ENCODE measurements at places on chromosomes 16 and 17.

- no peak for DNase-seq
Observed at GRCh38 chr17:82844796-82845162, 5.0 kb upstream of the ZNF750 start.

DNA sequence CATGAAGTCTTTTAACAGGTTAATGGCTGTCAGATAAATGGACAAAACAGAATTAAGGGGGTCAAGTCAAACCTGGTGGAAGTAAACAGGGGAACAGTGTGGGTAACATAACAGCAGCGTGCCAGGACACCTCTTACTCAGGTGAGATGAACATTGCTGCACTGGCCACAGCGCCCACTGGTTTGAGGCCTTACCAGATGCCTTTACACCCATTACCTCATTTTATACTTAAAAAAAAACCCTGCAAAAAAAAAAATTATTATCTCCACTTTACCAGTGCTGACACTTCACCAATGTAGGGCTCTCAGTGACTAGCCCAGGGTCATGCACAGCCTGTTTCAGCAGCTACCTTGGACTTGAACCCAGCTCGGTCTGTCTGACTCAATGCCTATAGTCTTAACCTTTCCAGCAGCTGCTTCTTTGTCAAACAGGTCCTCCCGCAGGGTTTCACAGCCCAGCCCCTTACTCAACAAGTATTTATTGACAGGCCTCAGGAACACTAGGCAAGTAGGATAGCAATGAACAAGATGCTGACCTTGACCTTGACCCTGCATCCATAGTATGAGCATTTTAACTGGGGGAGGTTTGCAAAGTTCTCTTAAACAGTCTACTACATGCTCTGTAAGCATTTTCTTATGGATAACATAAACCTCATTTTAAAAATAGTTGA is 30.2 kb downstream of the CMTM3 start:
- no peak for DNase-seq

- DNase-seq, result no peak
Observed at GRCh38 chr16:59887856-59888255, 1153.7 kb upstream of the GOT2 start.

DNA sequence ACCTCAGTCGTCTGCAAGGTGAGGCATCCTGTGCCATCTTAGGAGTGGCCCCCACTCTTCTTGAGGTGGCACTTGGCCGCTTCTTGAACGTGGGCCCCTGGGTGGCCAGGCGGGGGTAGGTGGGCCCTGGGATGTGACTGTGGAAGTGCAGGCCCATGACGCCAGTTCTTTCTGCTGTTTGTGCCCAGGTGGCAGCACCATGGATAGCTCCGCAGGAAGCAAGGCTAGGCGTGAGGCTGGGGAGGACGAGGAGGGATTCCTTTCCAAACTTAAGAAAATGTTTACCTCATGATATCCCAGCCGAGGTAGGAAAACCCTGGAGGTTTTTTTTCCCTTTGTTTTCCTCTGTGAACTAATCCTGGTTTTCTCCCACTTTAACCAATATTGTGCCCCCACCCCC is 19.8 kb downstream of the NMRAL1 start:
- DNase-seq, result peak; percentile 20

DNA sequence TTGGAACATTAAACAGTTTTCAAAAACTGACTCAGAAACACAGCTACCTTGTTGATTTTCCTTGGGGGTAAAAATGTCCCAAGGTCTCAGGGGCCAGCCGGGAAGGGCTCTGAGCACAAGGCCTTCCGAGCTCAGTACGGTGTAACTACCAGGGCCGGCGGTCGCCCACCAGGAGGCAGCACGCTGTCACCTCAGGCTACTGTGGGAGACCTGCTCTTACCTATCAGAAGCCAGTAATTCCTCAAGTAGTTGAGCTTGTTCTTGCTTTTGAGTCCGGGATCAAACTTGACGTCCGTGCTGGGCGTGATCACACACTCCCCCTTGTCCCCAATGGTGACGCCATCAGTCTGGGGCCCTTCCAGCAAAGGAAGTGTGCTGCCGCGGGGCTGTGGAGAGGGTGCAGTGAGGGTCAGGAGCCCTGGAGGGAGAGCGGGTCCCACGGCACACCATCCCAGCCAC is 43.4 kb upstream of the ICAM2 start:
- DNase-seq, result no peak

GRCh38 chr17:31594416-31594815 is 202.9 kb downstream of the RAB11FIP4 start:
- no peak for DNase-seq

DNA sequence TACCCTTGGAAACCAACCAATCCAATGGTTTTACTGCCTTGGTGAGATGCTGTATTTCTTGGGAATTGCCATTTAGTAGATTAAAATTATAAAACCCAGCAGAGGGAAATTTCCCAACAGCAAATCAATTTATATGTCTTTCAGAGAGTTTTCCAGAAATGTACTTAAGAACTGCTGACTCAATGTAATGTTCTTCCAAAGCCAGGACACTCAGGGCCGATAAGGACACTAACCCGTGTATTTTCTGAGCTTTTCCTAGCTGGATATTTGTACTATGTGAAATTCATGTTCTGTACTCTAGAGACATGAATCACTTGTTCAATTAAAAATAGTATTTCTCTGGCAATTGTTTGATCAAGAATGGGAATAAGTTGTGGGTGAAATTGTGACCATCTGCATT is 121.4 kb downstream of the KCNJ2 start:
- DNase-seq, result no peak

GRCh38 chr16:59540621-59541020 is 806.5 kb upstream of the GOT2 start:
- DNase-seq, result no peak

- DNase-seq, result no peak
Observed at GRCh38 chr16:69181-69580, 3.2 kb downstream of the RHBDF1 start.

- no peak for DNase-seq
Observed at GRCh38 chr16:91484-91883, 13.5 kb downstream of the MPG start.

DNA sequence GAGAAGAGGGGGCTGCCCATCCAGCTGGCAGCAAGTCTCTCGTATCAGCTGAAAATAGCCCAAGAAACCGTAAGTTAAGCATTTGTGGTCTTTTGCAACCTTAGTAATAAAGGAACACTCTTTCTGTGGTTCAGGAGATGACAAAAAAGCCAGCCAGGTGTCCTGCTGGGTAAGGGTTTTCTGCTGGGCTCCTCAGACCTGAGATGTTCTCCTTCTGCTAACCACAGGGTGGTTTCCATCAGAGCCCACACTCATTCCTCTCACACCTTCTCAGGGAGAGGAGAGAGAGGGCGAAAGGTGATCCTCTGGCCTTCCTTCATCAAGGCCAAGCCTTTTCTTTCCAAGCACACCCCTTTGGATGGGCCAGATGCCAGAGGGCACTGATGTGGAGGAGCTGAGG is 70.7 kb downstream of the TEX14 start:
- no peak for DNase-seq

GRCh38 chr16:20867585-20867984 is 32.6 kb downstream of the DCUN1D3 start:
- DNase-seq, result no peak

DNA sequence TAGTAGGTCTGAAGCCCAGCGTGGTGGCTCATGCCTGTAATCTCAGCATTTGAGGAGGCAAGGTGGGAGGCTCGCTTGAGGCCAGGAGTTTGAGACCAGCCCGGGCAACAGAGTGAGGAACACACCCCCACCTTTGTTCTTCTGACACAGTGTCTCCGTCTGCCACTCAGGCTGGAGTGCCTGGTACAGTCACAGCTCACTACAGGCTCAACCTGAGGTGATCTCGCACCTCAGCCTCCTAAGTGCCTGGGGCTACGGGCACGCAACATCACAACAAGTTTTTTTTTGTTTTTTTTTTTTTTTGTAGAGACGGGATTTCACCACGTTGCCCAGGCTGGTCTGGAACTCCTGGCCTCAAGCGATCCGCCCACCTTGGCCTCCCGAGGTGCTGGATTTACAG is 6.7 kb upstream of the TLCD3A start:
- DNase-seq, result no peak

DNA sequence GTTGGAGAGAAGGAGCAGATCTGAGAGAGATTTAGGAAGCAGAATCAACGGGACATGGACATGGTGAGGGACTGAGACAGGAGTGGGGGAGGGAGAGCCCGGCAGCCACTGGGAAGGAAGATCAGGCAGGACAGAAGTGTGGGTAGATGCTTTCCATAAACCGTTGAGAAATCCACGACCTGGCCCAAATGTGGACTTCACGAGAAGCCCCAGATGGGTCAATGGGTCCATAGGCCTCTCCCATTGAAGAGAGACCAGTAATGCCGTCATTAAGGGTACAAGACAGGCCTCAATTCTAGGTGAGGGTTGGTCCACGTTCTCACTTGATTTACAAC is 530 bp upstream of the CCL22 start:
- DNase-seq, result no peak

DNA sequence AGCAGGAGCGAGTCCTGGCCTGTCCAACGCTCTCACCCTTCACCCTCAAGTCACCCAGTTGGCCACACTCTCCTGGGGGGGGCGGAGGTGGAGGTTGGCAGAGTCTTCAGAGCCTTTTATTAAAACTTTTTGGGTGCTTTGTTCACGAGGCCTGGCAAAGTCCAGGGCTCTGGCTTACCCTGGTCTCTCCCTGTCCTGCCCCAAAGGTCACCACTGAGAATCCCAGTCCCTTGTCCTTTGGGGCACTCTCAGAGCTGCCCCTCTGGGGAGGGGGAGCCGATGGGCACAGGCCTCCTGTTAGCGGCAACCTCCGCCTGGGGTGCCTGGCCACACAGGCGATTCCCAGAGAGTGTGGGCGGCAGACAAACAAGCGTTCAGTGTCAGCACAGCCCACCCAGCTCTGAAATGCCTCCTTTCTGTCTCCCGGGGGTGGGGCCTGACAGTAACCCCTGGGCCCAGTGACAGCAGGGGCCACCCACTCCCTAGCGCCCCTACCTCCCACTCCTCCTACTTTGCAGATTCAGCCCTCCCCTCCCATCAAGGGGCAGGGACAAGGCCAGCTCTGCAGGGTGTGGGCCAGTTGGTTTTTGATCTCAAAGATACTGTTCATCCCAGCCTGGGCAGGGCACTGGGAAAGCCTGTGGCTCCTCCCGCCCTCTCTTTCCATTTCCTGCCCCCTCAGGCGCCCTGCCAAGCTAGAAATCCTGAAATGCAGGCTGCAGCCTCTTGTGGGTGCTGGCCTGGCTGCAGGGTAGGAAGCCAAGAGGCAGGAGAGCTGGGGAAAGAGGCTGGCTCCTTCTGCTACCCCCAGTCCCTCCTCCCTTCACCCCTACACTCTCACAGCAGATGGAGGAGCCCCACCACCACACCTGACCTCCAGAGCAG is 36.6 kb upstream of the EMP2 start:
- peak; percentile 80 for DNase-seq

GRCh38 chr17:77827039-77827438 is 131.5 kb upstream of the TNRC6C start:
- no peak for DNase-seq

DNA sequence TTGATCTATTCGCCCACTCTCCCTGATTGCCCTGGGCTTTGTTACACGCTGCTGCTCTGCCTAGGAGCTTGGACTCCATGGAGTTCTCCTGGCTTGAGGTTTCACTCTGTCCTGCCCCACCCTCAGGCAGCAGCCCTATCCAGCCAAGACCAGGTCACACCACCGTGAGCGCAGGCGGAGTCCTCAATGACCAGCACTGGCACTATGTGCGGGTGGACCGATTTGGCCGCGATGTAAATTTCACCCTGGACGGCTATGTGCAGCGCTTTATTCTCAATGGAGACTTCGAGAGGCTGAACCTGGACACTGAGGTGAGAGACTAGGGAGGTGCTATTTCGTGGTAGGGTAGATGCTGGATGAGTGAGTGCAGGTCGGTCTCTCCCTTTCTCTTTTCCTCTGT is 3.5 kb downstream of the CNTNAP1 start:
- DNase-seq, result no peak

GRCh38 chr17:7443499-7444485 is 1.1 kb upstream of the CHRNB1 start:
- no peak for DNase-seq

DNA sequence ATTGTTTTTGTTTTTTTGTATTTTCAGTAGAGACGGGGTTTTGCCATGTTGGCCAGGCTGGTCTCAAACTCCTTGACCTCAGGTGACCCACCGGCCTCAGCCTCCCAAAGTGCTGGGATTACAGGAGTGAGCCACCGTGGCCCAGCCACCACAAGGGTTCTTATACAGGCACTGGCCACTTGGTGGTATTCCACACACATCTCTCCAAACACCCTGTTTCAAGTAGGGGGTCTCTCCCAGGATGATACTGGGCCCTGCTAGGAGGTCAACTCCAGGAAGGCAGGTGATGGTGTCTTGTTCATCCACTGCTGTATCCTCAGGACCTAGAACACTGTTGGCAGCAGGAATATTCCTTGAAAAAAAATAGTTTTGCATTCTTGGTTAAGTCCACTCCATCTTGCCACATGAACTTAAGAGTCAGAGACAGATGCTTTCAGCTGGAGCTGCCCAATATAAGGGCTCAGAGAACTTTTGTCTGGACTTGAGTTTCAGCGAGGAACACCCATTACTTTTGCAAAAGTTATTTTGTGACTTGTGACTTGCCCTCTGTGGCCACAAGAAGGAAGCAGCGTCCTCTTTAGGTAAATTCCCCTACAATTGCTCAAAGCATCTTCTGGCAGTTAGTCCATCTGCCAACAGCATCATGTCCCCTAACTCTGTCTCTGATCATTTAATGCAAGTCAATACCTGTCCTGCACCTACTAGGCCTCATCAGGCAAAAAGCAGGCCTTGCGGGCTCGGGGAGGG is 7.4 kb upstream of the EEF2K start:
- DNase-seq, result no peak

DNA sequence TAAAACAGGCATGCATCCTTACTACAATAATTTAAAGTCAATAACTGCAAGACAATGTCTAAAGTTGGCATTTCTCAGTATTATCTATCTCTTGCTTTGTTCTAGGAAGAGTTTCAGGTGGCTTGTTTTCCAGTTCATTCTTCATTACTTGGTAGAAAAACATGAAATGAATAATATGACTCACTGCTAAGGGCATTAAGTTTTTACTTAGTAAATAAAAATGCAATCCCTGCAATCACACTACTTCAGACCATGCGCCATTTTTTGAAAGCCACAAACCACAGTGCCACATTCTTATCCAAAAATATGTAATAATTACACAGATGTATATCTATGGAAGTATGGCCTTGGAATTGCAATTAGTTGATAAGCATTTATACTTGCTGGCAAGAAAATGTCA is 55.4 kb downstream of the CREBBP start:
- DNase-seq, result no peak

- peak; percentile 29 for DNase-seq
Observed at GRCh38 chr16:61820820-61821219, 215.4 kb downstream of the CDH8 start.

DNA sequence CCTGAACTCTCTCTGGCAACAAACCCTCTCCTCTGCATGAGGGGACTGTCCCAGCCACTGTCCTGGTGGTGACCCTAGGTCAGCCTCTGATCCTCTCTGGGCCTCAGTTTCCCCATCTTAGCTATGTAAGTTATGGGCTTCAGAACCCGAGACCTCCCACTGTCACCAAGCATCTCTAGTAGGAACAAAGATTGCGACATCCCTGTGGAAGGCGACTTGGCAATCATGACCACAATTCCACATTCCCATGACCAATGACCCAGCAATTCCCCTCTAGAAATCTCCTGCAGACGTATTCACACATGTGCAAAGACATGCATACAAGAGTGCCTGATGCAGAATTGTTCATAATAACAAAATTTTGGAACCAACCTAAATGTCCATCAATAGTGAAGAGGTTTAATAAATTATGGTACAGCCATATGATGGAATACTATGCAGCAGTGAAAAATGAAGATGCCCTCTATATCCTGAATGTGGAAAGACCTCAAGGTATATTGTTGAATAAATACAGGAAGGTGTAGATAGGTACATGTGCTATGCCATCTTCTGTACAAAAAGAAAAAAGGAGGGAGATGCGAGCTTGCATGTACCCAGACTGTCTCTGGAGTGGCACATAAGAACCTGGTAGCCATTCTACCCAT is 21.2 kb downstream of the CNGB1 start:
- DNase-seq, result no peak

All from urothelium cell line (cell line).